Left cardiac atrium (tissue), 4 donors: ENCODE measurements at places on chromosomes 16 and 17. TPM values are rescaled to one million over a fixed set of nuclear protein-coding genes. Genes with fewer than 3 reads are reported as not detected.

DNA sequence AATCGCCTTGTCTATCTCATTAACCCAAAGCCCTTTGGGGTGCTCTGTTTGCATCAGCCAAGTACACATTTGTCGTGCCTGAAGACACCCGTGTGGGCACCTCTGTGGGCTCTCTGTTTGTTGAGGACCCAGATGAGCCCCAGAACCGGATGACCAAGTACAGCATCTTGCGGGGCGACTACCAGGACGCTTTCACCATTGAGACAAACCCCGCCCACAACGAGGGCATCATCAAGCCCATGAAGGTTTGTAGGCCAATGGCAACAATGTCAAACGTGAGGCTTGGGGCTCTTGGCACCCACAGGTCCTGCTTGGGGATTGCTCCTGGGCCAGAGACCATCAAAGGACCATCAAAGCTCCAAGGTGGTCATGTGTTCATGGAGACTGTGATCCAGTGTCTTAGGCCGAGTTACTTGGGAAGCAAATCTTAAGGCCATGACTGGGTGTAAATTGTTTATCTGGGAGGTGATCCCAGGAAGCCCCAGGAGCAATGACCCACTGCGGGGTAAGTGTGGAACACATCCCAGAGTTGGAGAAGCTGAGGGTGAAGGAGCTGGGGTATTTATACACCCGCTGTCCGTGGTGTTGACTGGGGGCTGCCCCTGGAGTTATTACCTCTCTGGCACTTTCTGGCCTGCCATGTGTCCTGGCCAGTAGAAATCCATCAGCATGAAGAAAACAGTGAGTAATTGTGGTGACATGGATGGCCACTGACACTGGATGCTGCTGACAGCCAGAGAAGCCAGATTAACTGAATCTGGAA lies 24.0 kb downstream of the CDH5 start:
- no peak for DNase-seq

GRCh38 chr16:70438969-70439862 lies at the start of gene ST3GAL2:
ST3GAL2 (minus strand) TSS chr16:70439100; CDS start chr16:70398530, 40,570 bp downstream.
- peak; percentile 96 for DNase-seq

- no peak for DNase-seq
Measured at GRCh38 chr16:66468321-66468965, 41.3 kb downstream of the BEAN1 start.

- DNase-seq, result no peak
Measured at GRCh38 chr17:8825802-8826201, 26.6 kb upstream of the MFSD6L start.

DNA sequence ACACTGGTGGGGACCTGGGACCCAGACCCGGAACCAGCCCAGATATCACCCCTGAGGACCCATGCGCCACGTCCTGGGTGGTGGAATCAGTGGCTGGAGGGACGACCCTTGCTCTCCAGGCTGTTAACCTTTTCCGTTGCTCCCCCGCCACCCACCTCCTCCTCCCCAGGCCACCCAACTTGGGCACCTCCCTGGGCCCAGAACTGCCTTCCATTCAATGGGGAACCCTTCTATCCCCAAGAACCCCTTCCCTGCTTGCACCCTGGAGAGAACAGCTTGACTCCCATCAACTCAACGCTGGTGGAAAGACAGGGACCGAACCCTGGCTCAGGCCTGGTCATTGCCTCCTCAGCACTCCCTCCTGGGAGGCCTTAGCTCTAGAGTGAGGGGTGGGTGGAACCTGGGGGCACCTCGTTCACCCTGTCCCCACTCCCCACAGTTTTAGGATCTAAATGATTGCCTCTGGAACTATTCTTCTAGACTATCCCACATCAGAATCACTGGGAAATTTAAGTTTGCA lies 5.7 kb upstream of the IL32 start:
- DNase-seq, result no peak

DNA sequence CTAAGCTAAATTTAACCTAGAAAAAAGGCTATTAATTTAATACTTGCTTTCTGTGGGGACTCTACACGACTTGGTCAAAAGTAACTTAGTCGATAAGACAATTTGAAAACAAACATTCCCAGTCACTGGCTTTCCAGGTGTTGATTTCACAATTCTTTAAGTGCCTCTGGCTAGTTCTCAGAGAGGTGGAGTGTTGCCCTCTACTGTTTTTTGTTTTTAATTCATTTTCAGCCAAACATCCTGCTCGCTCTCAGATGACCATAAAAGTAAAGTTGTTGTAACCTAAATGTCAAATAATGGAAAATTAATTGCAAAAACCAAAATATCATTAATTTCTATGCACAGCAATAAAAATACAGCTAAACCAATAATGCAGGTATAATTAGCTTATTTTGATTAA lies 107.1 kb downstream of the MYO1D start:
- no peak for DNase-seq

- no peak for DNase-seq
Measured at GRCh38 chr17:13572581-13572980, 29.1 kb downstream of the HS3ST3A1 start.

DNA sequence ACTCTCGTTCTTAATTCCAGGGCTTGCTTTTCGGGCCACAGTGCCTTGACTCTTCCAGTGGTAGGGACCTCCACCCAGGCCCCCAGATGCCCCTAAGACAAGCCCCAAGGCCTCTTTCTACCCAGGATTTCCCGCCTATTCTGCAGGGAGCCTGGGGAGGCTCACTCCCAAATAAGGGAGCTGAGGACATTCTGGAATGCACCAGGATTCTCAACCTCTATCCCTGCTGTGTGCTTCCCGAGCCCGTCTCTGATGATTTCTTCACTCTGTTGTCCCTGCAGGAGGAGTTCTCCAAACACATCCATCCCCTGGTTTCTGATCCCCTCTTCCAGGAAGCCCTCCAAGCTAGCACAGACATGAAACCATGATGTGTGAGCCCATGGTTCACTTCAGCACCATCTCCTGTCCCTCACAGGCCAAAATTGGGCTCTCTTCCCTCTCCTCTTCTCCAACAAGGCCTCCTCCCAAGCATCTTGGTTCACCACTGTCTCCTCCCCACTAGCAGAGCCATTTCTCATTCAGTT lies 255.9 kb downstream of the KATNIP start:
- DNase-seq, result no peak

The LPO gene
- total RNA-seq, result not detected

- no peak for DNase-seq
Measured at GRCh38 chr16:78421181-78421708, 321.8 kb downstream of the WWOX start.

DNA sequence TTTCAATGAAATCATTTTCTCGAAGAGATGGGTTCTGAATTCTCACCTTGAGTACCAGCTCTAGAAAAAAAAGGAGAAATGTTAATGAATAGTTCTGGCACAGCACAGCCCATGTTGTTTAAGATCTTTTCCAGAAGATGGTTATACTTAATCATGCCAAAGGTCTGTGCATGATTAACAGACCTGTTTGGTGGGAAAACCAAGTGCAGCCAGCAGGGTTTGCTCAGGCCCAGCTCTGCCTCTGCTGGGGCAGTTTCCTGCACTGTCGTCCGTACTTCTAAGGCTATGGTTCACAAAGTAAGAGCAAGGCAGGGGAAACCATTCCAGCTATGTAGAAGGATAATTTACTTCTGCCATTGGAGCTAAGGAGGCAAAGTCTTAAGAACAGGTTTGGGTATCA lies 10.7 kb downstream of the ANKRD40 start:
- DNase-seq, result no peak

GRCh38 chr16:87278191-87279093 lies 38.8 kb downstream of the C16orf95 start:
- DNase-seq, result peak; percentile 80

- peak; percentile 74 for DNase-seq
Measured at GRCh38 chr17:17876959-17877528, 40.3 kb upstream of the SREBF1 start.
